Stimulated activated CD8-positive, alpha-beta memory T cell treated with anti-CD3 and anti-CD28 coated beads, Interleukin-4, amount 100 ng/mL, for 1 hour (primary cell): ENCODE measurements at places on chromosomes 12 and 14.

DNA sequence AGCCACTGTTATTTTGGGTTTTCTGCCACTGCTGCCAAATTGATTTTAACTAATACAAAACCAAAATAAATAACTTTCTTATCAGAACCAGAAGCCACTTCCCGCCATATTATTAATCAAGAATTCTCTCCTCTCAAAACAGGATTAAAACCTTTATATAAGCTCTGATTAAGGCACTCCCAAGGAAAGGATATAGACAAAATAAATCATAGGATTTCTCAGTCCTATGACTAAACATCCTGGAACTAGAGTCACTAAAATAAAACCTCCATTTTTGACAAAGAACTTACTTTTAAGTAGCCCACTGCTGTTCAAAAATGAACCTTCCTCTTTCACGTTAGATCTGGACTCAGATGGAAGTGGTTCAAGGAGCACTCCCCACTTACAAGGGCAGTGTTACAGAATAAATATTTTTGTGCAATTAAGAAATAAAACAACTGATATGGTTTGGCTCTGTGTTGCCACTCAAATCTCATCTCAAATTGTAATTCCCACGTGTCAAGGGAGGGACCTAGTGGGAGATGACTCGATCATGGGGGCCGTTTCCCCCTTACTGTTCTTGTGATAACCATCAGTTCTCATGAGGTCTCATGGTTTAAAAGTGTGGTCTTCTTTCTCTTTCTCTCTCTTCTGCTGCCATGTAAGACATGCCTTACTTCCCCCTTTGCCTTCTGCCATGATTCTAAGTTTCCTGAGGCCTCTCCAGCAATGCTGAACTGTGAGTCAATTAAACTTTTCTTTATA lies 26.4 kb downstream of the GXYLT1 start:
- no peak for DNase-seq

DNA sequence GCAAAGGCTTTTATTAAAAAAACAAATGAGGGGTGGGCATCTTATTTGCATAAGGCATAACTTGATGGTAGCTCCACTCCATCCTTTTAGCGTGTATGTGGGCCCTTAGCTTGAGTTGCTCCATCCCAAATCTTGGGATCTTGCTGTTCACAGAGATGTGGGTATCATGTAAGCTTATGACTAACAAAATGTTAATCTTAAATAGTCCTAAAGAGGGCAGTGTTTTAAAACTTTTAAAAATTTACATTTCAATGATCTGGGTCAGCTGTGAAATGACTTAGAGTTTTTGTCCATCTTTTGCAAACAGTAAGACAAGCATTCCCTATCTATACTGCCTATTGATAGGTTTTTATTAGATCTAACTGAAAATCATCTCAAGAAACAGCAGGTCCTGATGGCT lies 86.0 kb downstream of the SLCO1A2 start:
- no peak for DNase-seq

DNA sequence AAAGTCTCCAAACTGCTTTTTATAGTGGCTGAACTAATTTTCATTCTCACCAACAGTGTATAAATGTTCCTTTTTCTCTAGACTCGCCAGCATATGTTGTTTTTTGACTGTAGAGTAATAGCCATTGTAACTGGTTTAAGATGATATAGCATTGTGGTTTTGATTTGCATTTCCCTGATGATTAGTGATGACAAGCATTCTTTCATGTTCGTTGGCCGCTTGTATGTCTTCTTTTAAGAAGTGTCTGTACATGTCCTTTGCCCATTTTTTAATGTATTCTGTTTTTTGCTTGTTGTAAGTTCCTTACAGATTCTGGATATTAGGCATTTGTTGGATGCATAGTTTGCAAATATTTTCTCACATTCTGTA lies 404.9 kb downstream of the FLRT2 start:
- no peak for DNase-seq

- DNase-seq, result no peak
These were observed 334.4 kb downstream of the ADGRD1 start for GRCh38 chr12:131287938-131288764.

DNA sequence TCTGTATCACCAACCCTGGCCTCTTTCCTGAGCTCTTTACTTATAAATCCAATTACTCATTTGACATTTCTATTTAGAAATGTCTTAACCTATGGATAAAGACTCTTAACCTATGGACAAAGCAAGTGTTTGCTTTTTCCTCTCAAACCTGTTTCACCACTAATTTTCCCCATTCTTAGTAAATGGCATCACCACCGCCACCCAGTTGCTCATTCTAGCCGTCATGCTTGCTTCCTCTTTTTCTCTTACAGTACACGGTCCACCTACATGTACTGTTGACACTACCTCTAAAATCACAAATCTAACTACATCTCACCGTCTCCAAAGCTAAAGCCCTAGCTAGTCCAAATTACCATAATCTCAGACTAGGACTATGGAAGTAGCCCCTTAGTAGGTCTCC lies 60.0 kb downstream of the CAPS2 start:
- no peak for DNase-seq

DNA sequence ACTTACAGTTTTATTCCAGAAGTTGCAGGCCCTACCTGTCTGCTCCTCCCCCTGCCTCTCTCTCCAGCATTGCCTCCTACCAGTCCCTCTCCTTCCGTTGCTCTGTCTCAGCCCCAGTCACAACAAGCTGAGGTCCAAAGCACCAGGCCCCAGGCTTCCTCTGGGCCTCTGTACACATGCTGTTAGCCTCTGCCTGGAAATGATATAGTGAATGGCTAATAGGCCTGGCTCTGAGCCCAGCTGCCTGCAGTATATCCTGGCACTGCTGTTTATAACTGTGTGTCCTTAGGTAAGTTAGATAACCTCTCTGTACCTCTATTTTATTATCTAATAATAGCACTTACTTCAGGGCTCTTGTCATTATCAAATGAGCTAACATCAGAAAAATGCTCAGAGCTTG lies 114.9 kb upstream of the PWP1 start:
- no peak for DNase-seq

GRCh38 chr14:64680013-64680713 lies 24.1 kb upstream of the PLEKHG3 start:
- DNase-seq, result no peak

- DNase-seq, result no peak
These were observed 960 bp upstream of the LRFN5 start for GRCh38 chr14:41605550-41606281.

GRCh38 chr14:75422169-75422568 lies 5.7 kb upstream of the JDP2 start:
- DNase-seq, result no peak

- no peak for DNase-seq
These were observed 648.3 kb upstream of the MDGA2 start for GRCh38 chr14:48323665-48324064.

- DNase-seq, result no peak
These were observed 802 bp downstream of the SUSD6 start for GRCh38 chr14:69612014-69612782.

DNA sequence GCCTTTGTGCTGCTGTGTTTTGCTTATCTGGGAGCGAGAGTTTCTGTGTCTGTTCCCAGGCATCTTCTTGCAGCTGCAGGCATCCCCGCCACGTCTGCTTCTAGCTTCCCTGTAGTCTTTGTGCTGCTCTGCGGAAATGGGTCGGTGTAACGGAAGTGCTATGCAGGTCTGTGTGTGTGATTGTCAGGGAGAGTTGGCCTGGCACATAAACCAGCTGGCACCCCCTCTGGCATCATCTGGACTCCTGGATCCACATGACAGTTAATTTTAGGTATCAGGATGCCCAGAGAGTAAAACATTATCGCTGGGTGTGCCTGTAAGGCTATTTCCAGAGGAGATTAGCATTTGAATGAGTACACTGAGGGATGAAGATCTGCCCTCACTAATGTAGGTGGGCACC lies 9.4 kb upstream of the OASL start:
- DNase-seq, result no peak

DNA sequence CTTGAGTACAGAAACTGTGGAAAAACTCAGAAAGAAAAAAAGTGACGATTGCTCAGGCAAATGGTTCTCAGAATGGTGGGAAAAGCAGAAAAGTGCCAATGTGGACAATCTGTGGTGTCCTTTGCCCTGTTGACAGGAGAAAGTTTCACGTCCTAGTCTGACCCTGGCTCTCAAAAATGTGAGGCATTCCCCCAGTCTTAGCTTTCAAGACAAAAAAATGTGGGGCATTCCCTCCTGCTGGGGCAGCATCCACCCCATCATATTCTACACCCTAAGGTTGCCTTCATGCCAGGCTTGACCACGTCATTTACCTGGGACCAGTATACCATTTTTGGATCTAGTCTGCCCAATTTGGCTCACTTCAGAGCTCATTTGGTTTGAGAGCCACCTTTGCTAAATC lies 20.7 kb upstream of the ANAPC7 start:
- no peak for DNase-seq

DNA sequence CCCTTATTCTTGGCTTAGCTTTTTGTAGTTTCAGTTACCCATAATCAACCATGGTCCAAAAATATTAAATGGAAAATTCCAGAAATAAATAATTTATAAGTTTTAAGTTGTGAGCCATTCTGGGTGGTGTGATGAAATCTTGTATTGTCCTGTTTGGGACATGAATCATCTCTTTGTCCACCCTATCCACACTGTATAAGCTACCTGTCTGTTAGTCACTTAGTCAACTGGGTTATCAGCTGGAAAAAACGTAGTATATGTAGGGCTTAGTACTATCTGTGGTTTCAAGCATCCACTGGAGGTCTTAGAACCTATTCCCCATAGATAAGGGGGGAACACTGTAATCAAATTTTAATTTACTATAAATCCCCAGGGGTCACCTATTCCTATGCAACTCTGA lies 52.7 kb downstream of the NKX2-1 start:
- no peak for DNase-seq

DNA sequence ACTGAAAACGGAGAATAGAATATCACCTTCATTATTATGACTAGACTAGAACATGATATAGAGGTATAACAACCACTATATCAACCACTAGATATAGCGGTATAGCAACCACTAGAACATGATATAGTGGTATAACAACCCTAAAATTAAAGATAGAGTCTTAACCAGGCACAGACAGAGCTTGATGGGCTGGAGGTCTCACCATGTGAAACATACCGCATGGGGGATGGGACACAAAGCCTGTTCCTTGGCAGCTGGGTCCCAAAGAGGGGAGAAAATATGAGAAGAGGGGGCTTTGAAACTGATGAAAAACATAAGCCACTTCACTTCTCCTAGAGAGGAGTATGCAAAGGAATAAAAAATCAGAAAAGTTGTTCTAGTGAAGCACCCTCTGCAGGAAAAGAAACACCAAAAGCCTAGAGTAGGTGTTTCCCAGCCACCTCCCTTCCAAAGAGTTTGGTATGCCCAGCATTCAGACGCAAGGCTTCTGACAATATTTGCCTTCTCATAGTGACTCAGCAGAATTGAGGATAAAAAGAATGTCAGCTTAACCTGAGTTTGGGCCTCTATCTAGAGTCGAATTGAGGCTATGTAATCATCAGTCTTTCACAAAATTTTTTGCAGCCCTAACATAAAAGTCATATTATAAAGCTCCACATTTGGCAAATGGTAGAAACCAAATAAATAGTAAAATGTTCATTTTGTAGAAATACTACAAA lies 316.4 kb downstream of the NOVA1 start:
- DNase-seq, result no peak

DNA sequence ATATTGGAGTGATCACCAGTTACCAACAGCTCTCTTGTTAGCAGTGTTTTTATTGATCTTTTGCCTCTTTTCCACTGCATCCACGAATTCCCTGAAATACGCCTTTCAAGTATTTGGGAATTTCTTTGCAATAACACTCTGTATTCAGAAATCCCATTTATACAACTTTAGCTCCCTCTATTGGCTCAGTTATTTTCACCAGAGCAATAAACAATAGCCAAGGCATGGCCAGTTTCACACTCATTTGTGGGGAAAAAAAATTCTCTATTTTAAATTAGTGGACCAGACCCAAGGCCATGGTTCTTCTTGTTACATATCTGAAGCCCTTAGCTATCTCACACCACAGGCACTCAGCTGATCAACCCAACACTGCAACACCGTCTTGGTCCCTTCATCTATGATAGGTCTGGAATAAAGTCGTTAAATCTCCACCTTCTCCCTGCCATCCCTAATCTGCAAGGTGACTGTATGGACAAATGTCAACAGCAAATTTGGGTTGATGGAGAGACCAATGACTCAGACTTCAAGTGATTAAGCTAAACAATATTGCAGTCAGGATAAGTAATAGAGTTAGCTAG lies 92.4 kb upstream of the TMEM260 start:
- DNase-seq, result no peak

DNA sequence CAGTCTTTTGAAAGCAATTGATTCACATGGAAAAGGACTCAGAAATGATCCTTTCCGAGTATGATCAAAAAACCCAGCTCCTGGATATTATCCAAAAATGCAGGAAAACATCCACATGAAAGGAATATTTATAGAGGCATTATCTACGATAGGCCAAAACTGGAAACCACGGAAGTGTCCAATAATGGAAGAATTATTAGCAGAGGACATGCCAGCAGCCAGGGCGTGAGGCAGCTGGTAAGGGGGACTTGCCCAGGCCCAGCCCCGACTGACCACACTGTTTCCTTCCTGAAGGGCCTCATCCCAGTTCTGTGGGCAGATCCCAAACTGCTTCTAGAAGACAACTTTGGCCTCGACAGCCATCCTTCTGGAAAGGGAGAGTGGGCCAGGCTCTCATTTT lies 20.5 kb downstream of the ACTN1 start:
- no peak for DNase-seq

GRCh38 chr12:46944771-46945170 lies 119.0 kb upstream of the SLC38A4 start:
- DNase-seq, result no peak

- DNase-seq, result no peak
These were observed 197.1 kb downstream of the BTG1 start for GRCh38 chr12:91948504-91948903.

DNA sequence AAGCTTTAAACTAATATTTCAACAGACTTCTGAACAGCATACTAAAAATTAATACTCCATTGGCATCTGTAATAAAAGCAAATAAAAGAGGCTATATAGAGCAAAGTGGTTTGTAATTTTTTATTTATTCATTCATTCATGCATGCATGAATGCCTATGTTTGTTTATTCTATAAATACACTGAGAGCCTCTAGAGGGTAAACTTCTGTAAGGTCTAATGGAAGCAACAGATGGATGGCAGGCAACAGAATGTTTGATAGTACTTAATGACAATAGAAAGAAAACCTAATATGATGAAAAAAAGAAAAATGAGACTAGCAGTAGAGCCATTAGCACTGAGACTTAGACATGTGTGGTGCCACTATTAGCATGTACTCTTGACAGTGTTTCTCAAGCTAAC lies 253.1 kb downstream of the CCDC91 start:
- DNase-seq, result no peak

- no peak for DNase-seq
These were observed 78.6 kb downstream of the KCNK13 start for GRCh38 chr14:90140298-90140955.

DNA sequence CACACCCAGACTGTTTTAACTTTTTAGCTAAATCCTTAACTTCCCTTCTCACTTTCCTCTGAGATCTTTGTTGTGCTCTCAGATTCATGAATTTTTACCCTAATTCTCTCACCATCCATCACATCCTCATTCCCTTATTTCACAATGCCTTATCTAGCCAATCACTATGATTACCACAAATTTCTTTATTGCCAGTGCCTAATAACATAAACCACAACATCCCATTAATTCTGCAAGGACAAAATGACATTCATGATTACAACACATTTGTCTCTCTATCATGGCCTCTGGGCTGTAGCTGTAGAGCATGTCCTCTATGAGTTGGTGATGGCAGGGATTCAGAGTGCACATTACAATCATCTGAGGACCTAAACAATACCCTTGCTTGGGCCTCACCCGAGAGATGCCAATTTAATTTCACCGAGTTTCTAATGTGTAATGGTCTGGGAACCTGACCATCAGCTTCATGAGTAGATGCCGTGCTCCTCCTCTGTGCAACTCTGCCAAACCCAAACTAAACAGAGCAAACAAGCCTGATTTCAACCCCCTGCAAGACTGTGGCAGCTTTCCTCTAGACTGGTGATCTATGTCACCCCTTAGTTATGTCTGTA lies 99.3 kb downstream of the SPTSSA start:
- DNase-seq, result no peak
